ENCODE measurements at places on chromosomes 16 and 17.

GRCh38 chr17:27458524-27458908 is 2.3 kb downstream of the KSR1 start:
- no peak for DNase-seq

GRCh38 chr16:67917852-67918236 is 13.8 kb downstream of the CTRL start:
- DNase-seq = peak; percentile 47

- DNase-seq = no peak
Measured at GRCh38 chr16:995087-995486, 13.5 kb downstream of the SOX8 start.

DNA sequence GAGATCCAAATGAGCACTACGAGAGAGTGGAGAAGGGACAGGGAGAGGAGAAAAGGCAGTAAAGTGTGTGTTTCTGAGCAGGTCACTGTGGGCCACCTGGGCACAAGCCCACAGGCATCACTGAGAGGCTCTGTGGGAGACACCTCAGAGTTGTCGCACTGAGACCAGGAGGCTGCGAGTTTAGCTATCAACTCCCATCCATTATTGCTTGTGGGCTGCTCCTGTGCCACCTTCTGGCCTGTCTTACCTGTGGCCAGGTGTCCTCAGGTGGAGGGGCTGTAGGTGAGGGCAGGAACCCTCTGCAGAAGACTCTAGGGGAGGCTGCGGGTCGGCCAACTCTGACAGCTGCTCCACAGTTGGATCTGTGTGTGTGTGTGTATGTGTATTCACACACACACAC is 2.5 kb upstream of the PRR29 start:
- DNase-seq = no peak

GRCh38 chr17:50603340-50603739 is 31.3 kb upstream of the ABCC3 start:
- no peak for DNase-seq

GRCh38 chr17:41737680-41738023 is 3.2 kb upstream of the HAP1 start:
- no peak for DNase-seq

DNA sequence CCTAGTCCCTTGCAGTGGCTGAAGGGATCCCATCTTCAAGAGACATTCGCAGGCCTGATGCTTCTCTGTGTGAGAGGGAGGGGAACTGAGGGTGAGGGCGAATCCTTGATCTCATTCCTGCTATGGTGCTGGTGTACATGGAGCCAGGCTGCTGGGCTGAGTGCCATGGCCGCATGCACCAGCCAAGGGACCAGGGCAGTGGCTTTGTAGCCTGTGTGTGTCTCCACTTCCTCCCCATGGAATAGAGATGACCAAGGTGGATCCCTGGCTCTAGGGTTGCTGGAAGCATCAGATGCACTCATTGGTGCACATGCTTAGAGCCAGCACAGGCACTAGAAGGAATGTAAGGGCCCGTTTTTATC is 195.0 kb downstream of the FOXL1 start:
- DNase-seq = no peak

GRCh38 chr17:82849076-82849945 is 9.5 kb upstream of the ZNF750 start:
- DNase-seq = no peak

- DNase-seq = peak; percentile 71
Measured at GRCh38 chr16:70428178-70428998, 10.5 kb downstream of the ST3GAL2 start.

DNA sequence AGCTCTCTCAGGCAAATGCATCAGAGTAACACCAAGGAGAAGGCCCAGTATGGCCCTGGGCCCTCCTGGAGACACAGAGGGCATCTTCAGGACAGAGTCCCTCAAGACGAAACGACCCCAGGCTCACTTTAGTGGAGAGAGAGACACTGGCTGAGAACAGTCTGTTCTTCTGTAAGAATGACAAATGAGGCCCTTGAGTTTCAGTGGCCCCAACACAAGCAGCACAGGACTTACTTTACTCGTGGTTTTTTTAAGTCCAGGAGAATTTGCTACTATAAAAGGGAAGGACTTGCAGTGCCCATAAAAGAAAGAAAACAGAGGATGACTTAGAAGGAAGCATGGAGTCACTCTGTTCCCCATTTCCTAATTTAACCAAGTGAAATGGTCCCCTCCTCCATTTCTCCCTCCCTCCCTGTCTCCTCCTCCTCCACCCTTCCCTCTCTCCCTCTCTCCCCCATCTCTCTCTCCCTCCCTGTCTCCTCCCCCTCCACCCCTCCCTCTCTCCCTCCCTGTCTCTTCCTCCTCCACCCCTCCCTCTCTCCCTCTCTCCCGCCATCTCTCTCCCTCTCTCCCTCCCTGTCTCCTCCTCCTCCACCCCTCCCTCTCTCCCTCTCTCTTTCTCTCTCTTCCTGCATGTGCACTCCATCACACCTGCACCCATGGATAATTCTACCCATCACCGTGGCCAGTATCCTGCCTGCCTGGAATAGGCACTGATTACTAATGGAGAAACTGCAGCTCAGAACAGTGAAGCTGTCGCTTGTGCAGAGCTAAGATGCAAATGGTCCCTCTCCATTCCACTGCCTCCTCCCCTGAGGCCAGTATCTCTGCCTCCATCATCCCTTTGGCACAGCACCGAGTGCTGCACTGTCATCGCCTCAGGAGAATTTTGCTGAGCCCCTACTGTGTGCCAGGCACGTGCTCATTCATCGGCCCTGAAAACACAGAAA is 47.3 kb upstream of the RBFOX3 start:
- DNase-seq = no peak

- no peak for DNase-seq
Measured at GRCh38 chr17:74816905-74817620, 40.9 kb upstream of the NAT9 start.

GRCh38 chr17:55278173-55278961 is 13.6 kb downstream of the HLF start:
- DNase-seq = no peak

GRCh38 chr16:78647019-78647418 is 547.6 kb downstream of the WWOX start:
- no peak for DNase-seq

GRCh38 chr17:11300738-11301137 is 59.7 kb downstream of the SHISA6 start:
- no peak for DNase-seq

DNA sequence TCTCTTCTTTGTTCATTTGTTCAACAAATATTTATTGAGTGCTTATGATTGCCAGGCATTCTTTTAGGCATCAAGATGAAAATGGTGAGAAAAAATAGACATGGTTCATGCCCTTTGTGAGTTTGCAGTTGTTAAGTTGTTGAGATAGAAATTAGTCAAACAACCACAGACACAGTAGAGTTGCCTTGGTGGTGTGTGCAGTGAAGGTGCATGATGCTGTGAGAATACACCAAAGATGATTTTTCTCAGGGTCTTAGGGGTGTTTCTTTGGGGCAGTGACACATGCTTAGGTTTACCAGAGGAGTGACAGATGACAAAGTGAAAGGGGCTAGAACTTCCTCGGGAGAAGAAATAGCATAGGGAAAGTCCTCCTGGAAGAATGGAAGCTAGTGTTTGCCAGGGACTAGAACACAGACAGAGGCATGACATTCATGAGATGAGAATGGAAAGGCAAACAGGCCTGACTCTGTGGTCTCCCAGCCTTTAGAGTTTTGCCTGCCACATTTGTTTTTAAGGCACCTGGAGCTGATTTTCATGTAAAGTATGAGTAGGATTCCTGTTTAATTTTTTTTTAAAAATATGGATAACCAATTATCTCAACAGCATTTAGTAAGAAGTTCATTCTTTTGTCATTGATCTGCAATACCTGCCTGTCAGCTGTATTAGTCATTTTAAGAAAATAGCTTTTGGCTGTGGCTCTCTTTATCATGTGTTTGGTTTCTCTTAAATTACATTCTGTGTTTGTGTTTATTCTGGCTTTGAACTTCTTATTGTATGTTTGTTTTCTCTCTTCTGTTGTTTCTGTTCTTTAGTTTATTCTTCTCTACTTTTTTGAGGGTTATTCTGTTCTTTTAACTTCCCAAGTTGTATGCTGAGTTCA is 36.6 kb downstream of the CYLD start:
- DNase-seq = no peak

GRCh38 chr16:48318630-48319029 is 66.6 kb downstream of the SIAH1 start:
- no peak for DNase-seq

GRCh38 chr16:85413691-85414663 is 199.1 kb upstream of the GSE1 start:
- no peak for DNase-seq

DNA sequence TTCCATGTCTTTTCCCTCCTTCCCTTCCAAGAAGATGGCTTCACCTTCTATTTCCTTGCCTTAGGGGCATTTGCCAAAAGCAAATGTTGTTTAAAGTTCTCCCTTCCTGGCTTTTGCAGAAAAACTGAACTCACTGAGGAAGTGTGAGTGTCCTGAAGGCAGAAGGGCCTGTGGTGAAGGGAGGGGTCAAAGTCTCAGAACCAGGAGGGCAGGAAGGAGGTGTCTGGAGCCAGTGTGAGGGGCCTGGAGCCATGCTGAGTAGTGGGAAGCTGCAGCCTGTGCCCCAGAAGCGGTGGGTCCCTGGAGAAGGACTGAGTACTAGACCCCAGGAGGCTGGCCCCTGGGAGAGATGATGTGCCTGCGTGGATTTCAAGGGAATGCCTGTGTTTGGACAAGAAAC is 23.8 kb upstream of the SUPT4H1 start:
- DNase-seq = no peak

DNA sequence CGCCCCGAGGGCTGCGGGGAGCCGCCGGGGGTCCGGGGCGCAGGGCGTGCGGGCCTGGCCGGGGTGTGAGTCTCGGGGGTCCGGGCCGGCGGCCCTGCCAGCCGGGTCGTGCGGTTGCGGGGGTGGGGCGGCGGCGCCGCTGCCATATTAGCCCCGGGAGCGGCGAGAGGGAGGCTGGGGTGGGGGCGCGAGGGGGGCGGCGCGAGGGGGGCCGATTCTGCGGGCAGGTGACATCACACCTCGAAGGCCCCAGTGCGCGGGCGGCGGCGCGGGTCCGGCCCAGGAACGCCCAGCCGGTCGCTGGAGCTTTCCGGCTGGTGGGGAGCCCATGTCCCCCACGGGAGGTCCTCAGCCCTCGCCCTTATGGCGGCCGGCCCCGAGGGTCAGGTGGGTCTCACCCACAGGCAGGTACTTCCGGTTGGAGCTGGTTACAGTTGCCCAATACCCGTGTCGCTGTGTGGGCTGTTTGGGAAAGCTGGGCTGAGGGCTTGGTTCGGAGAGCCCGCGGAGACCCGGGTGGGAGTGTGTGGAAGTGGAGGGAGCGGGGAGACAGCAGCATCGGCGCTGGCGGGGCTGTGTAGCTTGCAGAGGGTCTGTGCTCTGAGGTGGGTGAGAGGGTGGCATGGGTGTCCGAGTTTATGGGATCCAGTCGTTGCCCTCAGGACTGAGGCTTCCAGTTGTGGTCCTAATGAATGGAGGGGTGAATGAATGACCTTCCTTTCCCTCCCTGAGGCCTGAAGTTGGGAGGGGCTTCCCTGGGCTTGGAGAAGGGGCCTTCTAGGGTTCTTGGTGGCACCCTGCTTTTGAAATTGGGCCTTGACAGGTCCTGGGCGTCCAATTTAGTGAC is 804 bp downstream of the ATP6V0C start:
- DNase-seq = no peak

GRCh38 chr16:10081201-10081940 is 100.9 kb downstream of the GRIN2A start:
- DNase-seq = no peak

DNA sequence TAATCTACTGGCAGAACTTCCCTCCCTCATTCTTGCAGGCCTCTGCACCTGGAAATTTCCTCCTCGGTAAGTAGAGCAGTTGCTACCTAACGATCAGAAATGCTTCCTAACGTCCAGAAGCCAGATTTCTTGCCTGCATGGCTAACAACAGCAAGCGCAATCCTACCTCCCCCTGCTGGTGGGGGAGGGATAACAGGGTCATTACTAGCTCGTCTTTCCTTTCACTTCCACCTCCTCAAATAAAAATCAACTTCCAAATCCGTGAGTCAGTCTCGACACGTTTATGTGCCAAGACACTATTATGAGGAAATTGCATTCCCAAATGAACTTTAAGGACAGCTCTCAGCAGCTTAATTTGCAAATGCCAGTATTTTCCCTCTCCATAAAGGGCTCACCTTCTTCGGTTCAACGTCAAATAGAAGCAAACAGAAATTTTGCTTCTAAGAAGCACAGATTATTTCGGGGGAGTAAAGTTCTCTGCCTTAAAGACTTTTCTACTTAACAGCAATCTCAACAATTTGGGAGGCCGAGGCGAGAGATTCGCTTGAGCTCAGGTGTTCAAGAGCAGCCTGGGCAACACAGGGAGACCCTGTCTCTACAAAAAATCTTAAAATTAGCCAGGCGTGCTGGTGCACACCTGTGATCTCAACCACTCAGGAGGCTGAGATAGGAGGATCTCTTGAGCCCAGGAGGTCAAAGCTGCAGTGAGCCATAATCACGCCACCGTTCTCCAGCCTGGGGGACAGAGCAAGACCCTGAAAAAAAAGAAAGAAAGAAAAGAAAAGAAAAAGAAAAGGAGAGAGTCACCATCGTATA is 188.6 kb upstream of the PSMD7 start:
- DNase-seq = peak; percentile 24

DNA sequence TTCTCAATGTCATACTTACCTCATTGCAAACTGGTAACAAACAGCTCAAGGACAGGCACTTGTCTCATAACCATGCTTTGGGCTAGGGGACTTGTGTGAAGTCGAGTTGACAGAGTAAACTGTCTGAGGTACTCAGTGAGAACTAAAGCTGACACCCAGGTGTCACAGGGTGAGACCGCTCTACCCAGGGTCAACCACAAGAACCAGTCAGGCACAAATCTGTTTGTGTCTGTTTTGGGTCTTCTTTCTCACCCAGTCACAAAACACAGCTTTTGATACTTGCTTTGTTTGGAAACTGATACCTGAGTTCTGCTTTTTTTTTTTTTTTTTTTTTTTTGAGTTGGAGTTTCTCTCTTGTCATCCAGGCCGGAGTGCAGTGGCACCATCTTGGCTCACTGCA is 161.1 kb downstream of the STX8 start:
- DNase-seq = no peak

DNA sequence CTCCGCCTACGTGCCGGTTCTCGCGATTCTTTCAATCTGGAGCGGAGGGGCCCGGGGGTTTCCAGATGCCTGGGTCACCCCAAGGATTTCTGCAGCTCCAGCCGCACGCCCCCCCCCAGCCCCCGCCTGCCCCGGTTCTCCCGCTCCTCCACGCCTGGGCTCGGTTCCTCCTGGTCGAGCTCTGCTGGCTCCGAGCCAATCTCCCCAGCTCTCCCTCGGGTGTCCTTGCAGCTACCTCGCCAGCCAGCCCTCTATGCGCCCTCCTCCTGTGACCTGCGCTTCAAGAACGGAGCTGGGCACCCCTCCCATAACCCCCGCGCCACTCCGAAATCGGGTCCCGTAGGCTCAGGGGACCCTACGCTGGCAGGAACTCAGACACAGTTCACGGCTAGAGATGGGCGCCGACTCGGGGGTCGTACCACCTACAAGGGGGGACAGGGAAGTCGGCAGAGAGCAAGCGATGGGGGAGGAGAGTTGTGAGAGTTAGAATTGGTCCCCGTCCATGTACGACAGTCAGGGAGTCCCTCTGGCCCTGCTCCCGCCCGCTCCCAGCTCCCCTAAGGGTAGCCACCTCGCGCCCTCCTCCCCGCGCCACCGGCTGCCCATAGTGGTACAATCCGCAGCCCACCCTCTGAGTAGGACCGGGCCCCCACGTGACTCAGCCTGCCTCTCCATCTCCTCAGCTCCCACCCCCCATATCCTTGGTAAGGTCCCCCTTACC is 961 bp downstream of the FGF11 start:
- no peak for DNase-seq
